Left lobe of liver (tissue), 2 donors: ENCODE measurements at places on chromosomes 6 and 20.

DNA sequence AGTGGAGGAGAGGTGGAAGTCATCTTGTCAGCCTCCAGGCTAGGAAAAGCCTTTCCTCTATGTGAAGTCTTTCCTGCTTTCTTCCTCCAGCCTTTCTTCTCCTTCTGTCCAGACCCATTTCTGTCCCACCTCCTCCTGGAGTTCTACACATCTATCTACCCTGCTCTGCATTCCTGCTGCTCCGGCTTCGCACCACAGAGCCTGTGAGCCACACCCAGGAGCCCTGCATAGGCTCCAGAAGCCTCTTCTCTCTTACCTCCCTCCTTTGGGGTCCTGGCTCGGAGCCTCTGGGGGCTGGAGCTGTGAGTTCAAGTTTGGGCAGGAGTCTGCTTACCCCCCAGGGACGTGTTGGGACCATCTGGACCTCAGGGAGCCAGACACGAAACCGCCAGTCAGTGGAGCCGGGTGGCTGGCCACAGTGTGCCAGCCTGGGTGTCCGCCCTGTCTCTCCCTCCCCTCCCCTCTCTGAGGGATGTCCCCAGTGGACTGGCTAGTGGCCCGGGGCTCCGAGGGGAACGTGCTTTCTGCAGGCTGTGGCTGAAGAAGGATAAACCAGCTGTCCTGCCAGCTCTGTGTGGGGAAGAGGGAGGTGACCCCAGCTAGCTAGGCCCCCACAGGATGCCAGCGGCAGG lies 99.2 kb downstream of the VEGFA start:
- DNase-seq = no peak

GRCh38 chr6:3340894-3341293 lies 82.1 kb downstream of the PSMG4 start:
- no peak for DNase-seq

- DNase-seq = no peak
Measured at GRCh38 chr6:139500977-139501376, 126.5 kb upstream of the CITED2 start.

DNA sequence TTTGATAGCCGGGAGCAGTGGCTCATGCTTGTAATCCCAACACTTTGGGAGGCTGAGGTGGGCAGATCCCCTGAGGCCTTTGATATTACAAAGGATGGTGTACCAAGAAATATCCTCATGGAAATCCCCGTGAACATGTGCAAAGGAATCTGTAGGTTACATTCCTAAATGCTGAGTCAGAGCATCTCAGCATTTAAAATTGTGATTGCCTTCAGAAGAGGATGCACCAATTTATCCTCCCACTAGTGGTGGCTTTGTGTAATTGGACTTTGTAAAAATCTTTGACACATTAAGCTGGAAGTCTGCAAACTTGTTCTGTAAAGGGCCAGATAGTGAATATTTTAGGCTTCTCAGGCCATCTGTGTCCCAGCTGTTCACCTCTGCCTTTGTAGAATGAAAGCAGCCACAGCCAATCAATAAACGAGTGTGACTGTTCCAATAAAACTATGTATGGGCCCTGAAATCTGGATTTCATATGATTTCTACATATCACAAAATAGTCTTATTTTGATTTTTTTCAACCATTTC lies 11.8 kb downstream of the TMEM14B start:
- no peak for DNase-seq

DNA sequence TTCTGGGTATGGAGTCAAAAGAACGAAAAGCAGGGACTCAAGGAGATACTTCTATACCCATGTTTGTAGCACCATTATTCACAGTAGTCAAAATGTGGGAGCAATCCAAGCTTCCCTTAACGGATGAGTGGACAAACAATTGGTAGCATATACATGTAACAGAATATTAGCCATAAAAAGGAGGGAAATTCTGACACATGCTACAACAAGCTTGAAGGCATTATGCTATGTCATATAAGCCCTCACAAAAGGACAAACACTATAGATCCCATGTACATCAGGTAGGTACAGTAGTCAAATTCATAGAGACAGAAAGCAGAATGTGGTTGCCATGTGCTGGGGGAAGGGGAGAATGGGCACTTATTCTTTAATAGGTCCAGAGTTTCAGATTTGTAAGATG lies 37.6 kb downstream of the CDK19 start:
- no peak for DNase-seq

GRCh38 chr20:24808616-24809015 lies 140.5 kb upstream of the CST7 start:
- no peak for DNase-seq

DNA sequence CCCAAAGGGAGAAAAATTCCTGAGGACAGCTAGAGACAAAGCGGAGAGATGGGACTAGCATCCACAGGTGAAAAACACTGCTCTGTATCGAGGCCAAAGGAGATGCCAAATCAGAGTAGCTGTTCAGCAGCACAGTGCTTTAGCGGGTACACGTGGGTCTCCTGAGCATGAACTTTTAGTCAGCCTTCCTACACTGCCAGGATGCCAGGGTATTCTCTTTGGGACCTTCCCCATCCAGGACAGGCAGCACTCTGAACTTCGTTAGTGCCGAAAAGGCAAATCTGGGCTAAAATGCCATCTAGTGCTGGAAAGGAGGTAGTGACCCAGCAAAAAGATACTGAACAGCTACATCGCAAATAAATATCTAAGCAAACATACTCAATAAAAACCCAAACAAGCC lies 64.9 kb downstream of the C6orf58 start:
- DNase-seq = no peak

- no peak for DNase-seq
Measured at GRCh38 chr6:65933390-65933789, 226.4 kb upstream of the EYS start.

GRCh38 chr6:130515306-130515705 lies 149.5 kb downstream of the TMEM200A start:
- DNase-seq = no peak

DNA sequence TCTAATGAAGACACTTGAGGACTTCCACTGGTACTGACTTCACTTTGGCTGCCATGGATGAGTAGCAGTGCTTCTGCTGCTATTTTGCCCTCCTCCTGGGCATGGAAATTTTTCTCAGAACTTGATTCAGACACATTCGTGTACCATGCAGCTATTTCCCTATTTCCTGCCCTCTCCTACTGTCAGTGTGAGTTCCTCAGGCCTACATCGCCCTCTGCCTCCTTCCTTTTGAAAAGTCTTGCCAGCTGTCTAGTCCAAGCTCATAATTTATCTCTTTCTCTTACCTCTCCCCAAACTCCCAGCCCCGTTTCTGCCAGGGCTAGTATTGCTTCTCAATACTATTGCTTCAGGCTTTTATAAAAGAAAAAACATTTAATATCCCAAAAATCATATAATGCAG lies 470.2 kb downstream of the ADGRB3 start:
- no peak for DNase-seq

GRCh38 chr6:115753446-115753845 lies 307.2 kb downstream of the FRK start:
- DNase-seq = no peak

- DNase-seq = no peak
Measured at GRCh38 chr20:61434341-61434781, 182.3 kb downstream of the CDH4 start.

GRCh38 chr6:17653198-17653882 lies 53.2 kb downstream of the FAM8A1 start:
- no peak for DNase-seq

DNA sequence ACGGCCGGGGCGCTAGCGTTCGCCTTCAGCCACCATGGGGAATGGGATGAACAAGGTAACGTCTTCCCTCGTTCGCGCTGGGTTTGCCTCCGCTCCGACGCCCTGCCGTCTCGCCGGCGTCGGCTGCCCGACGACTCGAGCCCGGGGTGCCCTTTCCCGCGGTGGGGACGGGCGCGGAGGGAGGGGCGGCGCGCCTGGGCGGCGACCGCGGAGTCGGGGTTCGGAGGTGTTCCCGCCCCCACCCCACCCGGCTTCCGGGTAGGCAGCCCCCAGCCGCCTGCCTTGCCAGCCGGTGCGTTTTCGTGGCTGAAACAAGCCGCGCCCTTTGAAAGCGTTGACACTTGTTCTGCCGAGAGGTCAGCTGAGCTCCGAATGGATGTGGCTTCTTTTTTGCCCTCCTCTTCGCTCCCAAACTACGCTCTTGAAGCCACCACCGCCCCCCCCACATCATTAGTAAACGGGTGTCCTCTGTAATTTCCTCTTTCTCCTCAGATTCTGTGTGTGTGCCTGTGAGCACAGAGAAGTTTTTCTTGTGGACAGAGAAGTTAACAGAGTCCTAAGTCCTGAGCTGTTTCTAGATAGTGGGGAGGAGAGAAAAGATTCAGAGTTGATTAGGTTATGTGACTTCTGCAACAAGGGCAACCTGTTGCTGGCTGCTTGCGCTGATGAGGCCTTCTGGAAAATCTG lies 362 bp downstream of the DUSP22 start:
- DNase-seq = peak; percentile 80

DNA sequence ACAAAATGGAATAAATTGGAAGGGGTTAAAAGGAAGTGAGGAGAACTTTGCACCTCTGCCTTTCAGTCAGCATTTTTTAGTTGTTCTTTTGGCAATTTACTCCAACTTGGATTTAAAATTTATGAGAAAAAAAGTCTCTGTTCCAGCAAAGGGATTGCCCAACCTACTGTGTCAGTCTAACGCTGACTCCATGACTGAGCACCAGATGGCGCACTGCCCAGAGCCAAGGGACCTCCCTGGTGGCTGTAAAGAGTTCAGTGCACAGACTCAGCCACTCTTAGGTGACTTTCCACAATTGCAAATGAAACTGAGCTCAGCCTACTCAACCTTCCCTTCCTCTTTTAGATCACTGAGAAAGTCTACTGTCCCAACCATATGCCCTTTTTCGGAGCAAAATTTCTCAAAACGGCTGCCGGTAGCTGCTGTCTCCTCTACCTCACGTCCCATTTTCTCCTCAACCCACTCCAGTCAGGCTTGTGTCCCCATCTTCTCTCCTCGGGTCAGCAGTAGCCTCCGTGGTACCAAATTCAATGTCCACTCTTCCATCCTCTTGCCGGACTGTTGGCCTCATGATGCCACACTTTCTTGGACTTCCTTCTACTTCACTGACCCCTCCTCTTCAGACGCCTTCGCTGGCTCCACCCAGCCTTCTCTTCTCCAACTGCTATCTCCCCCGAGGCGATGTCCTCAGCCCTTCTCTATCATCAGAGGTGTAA lies 38.7 kb downstream of the GSTA2 start:
- peak; percentile 94 for DNase-seq

DNA sequence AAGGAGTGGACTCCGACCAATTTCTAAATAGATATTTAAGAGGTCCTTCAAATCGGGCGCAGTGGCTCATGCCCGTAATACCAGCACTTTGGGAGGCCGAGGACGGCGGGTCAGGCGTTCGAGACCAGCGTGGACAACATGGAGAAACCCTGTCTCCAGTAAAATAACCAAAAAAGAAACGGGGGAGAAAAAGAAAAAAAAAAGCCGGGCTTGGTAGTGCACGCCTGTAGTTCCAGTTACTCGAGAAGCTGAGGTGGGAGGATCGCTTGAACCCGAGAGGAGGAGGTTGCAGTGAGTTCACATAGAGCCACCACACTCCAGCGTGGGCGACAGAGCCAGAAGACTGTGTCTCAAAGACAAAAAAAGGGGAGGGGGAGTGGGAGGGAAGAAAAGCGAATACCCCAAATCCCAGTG lies 53.3 kb upstream of the HFE start:
- no peak for DNase-seq

DNA sequence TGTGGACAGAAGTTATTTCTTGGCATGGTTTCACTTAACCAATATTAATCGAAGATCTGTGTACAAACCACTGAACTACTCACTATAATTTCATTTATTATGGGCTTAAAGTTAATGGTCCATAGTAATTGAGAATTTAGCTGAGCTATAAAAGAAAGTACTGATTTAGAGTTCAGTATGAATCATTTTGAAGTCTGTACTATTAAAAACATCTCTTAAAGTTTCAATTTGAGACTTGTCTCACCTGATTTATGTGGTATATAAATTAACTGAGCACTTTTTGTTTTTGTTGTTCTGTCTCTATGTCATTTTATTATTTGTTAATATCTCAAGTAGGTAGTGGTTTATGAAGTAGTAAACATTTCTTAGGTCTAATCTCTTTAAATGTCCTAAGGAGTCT lies 24.9 kb downstream of the KPNA5 start:
- no peak for DNase-seq

GRCh38 chr6:138258197-138258596 lies 39.9 kb upstream of the PBOV1 start:
- DNase-seq = no peak

DNA sequence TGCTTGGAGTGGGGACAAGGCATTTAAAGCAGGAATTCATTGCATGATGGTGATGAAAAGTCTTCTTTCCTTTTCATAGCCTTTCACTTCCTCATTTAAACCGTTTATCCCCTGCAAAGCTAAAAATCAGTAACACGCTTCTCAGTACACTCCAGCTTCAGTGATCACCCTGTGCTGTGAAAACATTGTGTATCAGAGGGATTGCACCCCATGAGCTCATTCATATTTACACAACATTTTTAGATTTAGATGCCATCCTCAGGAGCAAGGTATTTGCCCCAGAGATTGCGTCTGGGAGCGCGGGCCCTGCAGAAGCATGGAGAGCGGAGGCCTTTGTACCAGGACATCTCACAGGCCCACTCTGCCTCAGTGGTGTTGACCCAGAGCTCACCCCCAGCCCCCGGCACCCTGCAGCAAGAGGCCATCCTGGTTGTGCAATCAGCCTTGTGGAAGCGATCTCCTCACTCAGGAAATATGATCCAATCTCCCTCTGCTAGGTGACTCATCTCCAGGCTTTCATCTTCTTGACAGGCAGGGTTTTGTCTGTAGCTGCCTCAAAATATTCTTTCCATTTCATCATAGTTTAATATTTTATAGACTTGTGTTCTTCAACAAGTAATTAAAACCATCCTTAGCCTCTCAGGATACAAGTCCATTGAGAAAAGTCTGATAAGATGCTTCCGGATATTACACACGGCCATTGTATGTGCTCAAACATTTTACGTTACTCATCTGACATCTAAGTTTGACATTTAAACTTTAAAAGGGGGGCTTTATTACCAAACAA lies 38.9 kb upstream of the THBS2 start:
- DNase-seq = no peak

DNA sequence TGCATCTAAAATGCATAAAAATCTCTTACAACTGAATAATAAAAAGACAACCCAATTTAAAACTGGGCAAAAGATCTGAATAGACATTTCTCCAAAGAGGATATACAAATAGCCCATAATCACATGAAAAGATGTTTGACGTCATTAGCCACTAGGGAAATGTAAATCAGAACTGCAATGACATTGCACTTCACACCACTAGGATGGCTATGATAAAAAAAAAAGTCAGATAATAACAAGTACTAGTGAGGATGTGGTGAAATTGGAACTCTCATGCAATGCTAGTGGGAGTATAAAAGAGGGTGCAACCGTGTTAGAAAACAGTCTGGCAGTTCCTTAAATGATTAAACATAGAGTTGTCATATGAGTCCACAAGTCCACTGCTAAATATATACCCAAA lies 24.3 kb upstream of the TBX18 start:
- DNase-seq = no peak
